GM03348 (cell line): ENCODE measurements at places on chromosomes 4 and X.

GRCh38 chrX:15761564-15762191 lies 23.6 kb downstream of the CA5B start:
- DNase-seq = peak; percentile 40

DNA sequence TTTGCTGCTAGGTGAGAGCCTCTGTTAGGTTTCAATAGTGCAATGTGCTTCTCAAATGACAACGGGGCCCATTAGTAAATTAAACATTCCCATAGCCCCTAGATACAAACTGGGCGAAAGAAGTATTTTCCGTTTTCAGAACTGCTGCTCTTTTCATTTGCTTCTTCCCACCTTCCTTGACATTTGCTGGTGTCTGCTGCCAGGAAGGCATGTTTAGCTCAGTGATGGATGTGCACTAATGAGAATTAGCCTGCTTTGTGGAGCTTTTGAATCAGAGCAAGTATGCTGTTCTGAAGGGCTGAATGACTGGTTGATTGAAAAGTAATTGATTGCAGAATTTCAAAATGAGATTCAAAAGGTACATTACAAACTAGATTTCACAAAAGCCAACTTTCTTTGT lies 57.0 kb downstream of the SHROOM3 start:
- no peak for DNase-seq

DNA sequence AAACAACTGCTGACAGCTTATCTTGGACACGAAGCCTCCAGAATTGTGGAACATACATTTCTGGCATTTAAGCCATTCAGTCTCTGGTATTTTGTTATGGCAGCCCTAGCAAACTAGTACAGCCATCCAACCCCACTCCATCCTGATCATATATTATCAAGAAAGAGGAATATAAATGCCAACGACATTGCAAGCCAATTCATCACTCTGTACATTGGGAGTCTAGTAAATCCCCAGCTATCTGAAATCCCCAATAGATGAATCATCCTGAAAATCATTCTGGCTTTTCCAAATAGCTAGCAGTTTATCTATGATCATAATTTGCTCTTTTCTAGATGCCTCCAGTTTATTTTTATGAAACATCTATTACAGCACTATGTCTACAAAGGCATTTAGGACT lies 41.1 kb downstream of the FRMD7 start:
- no peak for DNase-seq

GRCh38 chrX:132708529-132708928 lies 219.7 kb upstream of the MBNL3 start:
- no peak for DNase-seq

- DNase-seq = peak; percentile 19
Measured at GRCh38 chrX:118115953-118116712, 477 bp downstream of the KLHL13 start.
